ENCODE measurements at places on chromosomes 16 and 17. TPM values are rescaled to one million over a fixed set of nuclear protein-coding genes. Genes with fewer than 3 reads are reported as not detected.

- no peak overlapping the region for H3K27ac ChIP-seq
- no peaks in the 10 kb centered on the region for H3K4me1 ChIP-seq
- no peak overlapping the region for H3K4me3 ChIP-seq
- no peaks in the 10 kb centered on the region for H3K36me3 ChIP-seq
Observed at GRCh38 chr17:62573480-62574117, 53.9 kb upstream of the MRC2 start.

- no peaks in the 10 kb centered on the region for H3K4me1 ChIP-seq
- H3K27me3 ChIP-seq, result no peaks in the 10 kb centered on the region
- no peak for DNase-seq
- no peak overlapping the region for H3K4me3 ChIP-seq
- no peaks in the 10 kb centered on the region for H3K36me3 ChIP-seq
Observed at GRCh38 chr17:49029801-49030200, 32.6 kb downstream of the IGF2BP1 start.

- DNase-seq, result no peak
- H3K27me3 ChIP-seq, result no peaks in the 10 kb centered on the region
- no peak overlapping the region for H3K27ac ChIP-seq
- H3K4me3 ChIP-seq, result no peak overlapping the region
- H3K4me1 ChIP-seq, result peaks cover 2% of the 10 kb centered on the region
- no peaks in the 10 kb centered on the region for H3K36me3 ChIP-seq
Observed at GRCh38 chr16:50747207-50747956, 5.5 kb downstream of the CYLD start.

DNA sequence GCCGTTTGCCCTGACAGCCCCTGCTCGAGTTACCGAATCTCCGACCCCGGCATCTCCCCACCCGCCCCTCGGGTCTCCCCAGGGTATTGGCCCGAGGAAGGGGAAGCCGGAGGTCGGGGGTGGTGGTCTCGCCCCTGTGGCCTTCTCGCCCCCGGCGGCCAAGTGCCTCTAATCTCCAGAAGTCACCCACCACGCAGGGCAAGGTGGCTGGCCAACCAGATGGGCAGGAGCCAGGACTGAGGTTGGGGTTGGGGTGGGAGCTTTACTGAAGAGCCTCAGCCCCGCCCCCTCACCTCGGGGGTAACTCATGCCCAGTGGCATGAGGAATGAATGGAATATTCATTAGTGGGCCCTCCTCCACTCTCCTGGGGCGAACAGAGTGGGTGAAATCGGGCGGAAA is 637 bp downstream of the DHRS11 start:
- no peak overlapping the region for H3K27ac ChIP-seq
- H3K36me3 ChIP-seq, result no peaks in the 10 kb centered on the region
- no peak for DNase-seq
- H3K27me3 ChIP-seq, result no peaks in the 10 kb centered on the region
- no peaks in the 10 kb centered on the region for H3K4me1 ChIP-seq
- peak overlapping the region; percentile 30 for H3K4me3 ChIP-seq

- peak overlapping the region; percentile 99 for H3K4me3 ChIP-seq
- H3K27me3 ChIP-seq, result no peaks in the 10 kb centered on the region
- no peak for DNase-seq
- no peaks in the 10 kb centered on the region for H3K36me3 ChIP-seq
- no peaks in the 10 kb centered on the region for H3K4me1 ChIP-seq
Observed at GRCh38 chr16:84115919-84116719, 623 bp downstream of the MBTPS1 start.

DNA sequence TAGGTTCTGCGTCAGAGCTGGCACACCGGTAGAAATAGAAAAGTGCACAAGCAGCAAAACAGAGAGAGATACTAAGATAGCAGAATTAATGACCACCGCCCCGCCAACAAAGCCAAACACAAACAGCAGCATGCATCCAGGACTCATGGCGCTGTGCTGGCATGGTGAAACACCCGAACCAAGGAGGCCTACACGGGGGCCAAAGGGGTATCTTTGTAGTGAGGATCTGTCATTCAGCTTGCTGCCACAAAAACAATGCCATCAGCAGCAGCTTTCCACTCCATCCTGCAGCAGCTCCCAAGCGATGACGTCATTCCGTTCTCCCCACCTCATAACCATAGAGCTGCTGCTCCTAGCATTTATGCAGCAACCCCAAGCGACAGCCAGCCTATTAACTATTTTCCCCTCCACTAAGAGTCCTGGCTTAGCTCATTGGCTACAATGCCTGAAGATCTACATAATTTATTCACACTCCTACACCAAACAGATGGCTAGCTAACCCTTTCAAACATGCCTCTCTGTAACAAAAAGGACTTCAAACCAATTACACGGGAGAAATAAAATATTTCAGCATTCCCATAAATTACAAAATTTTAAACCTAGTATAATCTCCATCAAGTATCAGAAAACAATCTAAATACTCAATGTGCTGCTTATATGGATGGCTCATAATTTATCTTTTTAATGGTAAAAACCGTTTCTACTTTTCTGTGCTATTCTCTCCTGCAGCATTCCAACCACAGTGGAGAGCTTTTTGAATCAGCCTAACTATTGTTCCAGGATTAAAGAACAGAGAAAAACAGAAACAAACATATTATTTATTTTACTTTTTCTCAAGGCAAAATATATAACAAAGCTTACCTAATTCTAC is 73.9 kb downstream of the SPAG9 start:
- peaks cover 2% of the 10 kb centered on the region for H3K4me1 ChIP-seq
- peak overlapping the region; percentile 39 for H3K4me3 ChIP-seq
- no peaks in the 10 kb centered on the region for H3K27me3 ChIP-seq
- H3K36me3 ChIP-seq, result no peaks in the 10 kb centered on the region
- peak; percentile 61 for DNase-seq

- no peaks in the 10 kb centered on the region for H3K36me3 ChIP-seq
- H3K4me3 ChIP-seq, result no peak overlapping the region
- peaks cover 9% of the 10 kb centered on the region for H3K4me1 ChIP-seq
- peak; percentile 94 for DNase-seq
Observed at GRCh38 chr16:50585331-50585776, 37.2 kb downstream of the NKD1 start.

DNA sequence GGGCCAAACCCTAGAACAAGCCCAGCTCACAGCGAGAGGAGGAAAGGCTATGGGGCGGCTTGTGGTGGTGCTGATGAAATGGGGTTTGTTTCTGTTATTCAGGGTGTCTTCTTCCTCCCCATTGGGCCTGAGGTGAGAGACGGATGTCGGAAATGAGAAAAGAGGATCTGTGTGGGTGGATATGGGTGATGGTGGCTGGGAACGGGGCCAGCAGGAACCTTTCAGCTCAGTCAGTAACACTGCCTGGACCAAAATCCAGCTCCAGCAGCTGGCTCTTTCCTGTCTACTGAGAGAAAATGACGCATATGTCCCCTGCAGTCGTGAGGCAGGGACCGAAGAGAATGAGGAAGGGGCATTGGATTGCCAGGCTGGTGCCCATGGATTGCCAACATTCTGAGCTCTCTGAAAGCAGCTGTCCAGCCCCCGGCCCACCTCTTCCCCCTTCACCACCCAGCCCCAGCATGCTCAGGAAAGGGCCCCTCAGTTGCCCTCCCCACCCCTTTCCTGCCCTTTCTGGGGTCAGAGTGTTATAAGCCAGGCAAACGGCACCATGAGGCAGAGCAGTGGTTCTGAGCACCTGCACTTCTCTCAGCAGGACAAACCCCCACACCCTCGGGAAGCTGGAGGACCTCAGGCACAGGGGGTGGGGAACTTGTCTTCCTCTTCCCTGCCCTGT is 4.0 kb downstream of the MYH3 start:
- no peaks in the 10 kb centered on the region for H3K27me3 ChIP-seq
- no peaks in the 10 kb centered on the region for H3K4me1 ChIP-seq
- H3K36me3 ChIP-seq, result no peaks in the 10 kb centered on the region

- H3K27ac ChIP-seq, result no peak overlapping the region
- no peaks in the 10 kb centered on the region for H3K36me3 ChIP-seq
- no peak for DNase-seq
- no peaks in the 10 kb centered on the region for H3K4me1 ChIP-seq
- no peak overlapping the region for H3K4me3 ChIP-seq
- H3K27me3 ChIP-seq, result no peaks in the 10 kb centered on the region
Observed at GRCh38 chr16:85090181-85090580, 22.1 kb downstream of the CIBAR2 start.

DNA sequence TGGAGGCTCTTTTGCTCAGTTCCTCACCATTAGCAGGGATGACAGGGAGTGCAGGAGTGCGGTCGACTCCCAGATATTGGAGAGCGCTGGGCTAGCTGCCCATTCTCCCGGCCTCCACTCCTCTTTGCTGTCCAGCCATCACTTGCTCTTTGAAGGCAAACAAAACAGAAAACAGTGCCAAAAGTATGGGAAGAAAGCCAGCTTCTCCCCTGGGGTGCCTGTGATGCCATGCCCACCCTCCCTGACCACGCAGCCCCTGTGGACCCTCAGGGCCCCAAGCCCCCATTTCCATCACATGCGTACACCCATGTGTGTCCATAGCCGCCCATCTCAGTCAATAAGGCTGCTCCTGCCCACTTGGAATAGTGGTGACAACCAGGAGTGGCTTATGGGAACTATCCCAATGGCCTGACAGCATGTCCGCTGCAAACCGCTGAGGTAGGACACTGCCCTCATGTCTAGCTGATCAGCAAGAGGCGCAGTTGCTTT is 30.0 kb downstream of the MAPT start:
- no peaks in the 10 kb centered on the region for H3K4me1 ChIP-seq
- H3K36me3 ChIP-seq, result no peaks in the 10 kb centered on the region
- no peaks in the 10 kb centered on the region for H3K27me3 ChIP-seq

GRCh38 chr16:12240036-12240435 is 263.5 kb downstream of the SNX29 start:
- no peaks in the 10 kb centered on the region for H3K27me3 ChIP-seq
- no peak overlapping the region for H3K27ac ChIP-seq
- H3K4me1 ChIP-seq, result no peaks in the 10 kb centered on the region
- H3K4me3 ChIP-seq, result no peak overlapping the region

- no peaks in the 10 kb centered on the region for H3K4me1 ChIP-seq
- DNase-seq, result no peak
- no peaks in the 10 kb centered on the region for H3K27me3 ChIP-seq
- no peak overlapping the region for H3K27ac ChIP-seq
- no peak overlapping the region for H3K4me3 ChIP-seq
- no peaks in the 10 kb centered on the region for H3K36me3 ChIP-seq
Observed at GRCh38 chr16:6047325-6047724, 949.7 kb upstream of the EEF2KMT start.

GRCh38 chr17:67322042-67322787 is 44.2 kb downstream of the PSMD12 start:
- no peak overlapping the region for H3K27ac ChIP-seq
- DNase-seq, result no peak
- H3K4me1 ChIP-seq, result no peaks in the 10 kb centered on the region

DNA sequence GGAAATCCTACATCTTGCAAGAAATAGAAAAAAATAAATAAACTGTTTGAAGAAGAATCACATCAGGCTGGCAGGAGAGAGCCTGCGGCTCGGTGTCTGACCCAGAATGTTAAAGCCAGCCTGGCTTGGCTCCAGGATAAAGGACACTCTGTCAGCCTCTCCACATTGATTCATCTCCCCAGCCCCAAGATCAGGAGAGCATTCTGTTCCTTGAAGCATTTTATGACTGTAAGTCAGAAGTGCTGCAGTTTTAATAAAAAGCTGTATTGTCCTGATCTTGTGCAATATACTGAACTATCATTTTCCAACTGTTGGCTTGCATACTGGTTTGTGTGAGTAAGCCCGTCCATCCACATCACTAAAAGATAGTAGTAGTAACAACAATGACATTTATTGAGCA is 426.6 kb downstream of the HAPSTR1 start:
- H3K36me3 ChIP-seq, result no peaks in the 10 kb centered on the region
- no peak for DNase-seq
- no peak overlapping the region for H3K27ac ChIP-seq
- no peaks in the 10 kb centered on the region for H3K27me3 ChIP-seq

- H3K4me3 ChIP-seq, result no peak overlapping the region
- H3K27me3 ChIP-seq, result no peaks in the 10 kb centered on the region
- peak; percentile 28 for DNase-seq
- no peaks in the 10 kb centered on the region for H3K36me3 ChIP-seq
- H3K27ac ChIP-seq, result no peak overlapping the region
Observed at GRCh38 chr17:44956998-44957981, 9.7 kb upstream of the KIF18B start.

GRCh38 chr16:4094127-4094773 is 22.0 kb downstream of the ADCY9 start:
- H3K4me3 ChIP-seq, result no peak overlapping the region
- DNase-seq, result no peak
- peak overlapping the region; percentile 86 for H3K27ac ChIP-seq
- H3K36me3 ChIP-seq, result no peaks in the 10 kb centered on the region
- H3K27me3 ChIP-seq, result no peaks in the 10 kb centered on the region

DNA sequence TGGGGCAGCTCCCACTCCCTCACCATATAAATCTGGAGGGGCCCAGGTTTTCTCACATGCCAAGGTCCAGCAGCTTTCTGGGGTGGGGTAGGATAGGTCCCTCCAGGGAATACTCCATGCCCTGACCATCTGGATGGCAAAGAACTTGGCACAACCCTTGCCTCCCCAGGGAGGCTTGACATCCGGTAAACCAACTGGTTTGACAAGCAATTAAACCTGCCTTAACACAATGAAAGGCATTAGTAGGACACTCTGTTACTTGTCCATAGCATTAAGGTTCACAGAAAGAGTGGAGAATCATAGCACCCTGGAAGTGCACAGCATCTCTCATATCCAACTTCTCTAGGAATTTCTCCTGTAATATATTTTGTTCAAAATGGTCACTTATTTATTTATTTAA is 63.9 kb upstream of the MAF start:
- no peaks in the 10 kb centered on the region for H3K4me1 ChIP-seq
- H3K4me3 ChIP-seq, result no peak overlapping the region
- H3K36me3 ChIP-seq, result no peaks in the 10 kb centered on the region
- no peak for DNase-seq

GRCh38 chr16:2467528-2468232 is 3.4 kb upstream of the NTN3 start:
- no peaks in the 10 kb centered on the region for H3K4me1 ChIP-seq
- H3K27ac ChIP-seq, result no peak overlapping the region

GRCh38 chr17:71799657-71800056 is 321.2 kb upstream of the SOX9 start:
- H3K27me3 ChIP-seq, result peaks cover 1% of the 10 kb centered on the region
- no peaks in the 10 kb centered on the region for H3K4me1 ChIP-seq
- no peaks in the 10 kb centered on the region for H3K36me3 ChIP-seq
- DNase-seq, result no peak
- H3K27ac ChIP-seq, result no peak overlapping the region

The KRT36 gene
- not detected for total RNA-seq

The MT1M gene
- 129 TPM for total RNA-seq

The SYT17 gene
- total RNA-seq, result 4.3 TPM

The GCGR gene
- total RNA-seq, result 0.63 TPM

The MYH2 gene
- total RNA-seq, result not detected

The CMTM3 gene
- 49.1 TPM for total RNA-seq

The NECAB2 gene
- total RNA-seq, result 0.23 TPM

The CSH2 gene
- not detected for total RNA-seq

The PLK1 gene
- 1.6 TPM for total RNA-seq

The NPIPB13 gene
- total RNA-seq, result 25.8 TPM

The PRR15L gene
- total RNA-seq, result not detected

The PRR35 gene
- not detected for total RNA-seq

The PLEKHG4 gene
- total RNA-seq, result 6.9 TPM

The MT4 gene
- total RNA-seq, result not detected

The ZG16B gene
- not detected for total RNA-seq

The CDH1 gene
- 1.0 TPM for total RNA-seq

The CA7 gene
- total RNA-seq, result not detected

The TP53I13 gene
- total RNA-seq, result 31.7 TPM
